ENCODE measurements at places on chromosomes 7 and 10.

DNA sequence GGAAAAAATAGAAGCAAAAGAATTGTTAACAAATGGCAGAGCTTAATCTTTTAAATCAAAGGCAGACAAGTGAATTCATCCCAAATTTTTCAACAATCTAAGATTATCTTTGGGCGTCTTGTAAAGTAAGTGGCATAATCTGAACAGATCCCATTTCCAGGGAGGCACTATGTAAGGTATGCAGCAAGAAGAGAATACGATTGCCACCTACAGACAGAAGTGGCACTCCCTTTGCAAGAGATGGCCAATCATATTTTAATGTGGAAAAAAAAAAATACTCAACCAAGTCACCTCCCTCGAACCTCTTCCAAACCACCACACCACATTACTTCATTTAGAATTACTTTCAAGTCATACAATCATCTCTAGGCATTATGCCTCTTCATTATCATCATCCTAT, 4.0 kb downstream of the GFRA1 start:
- no peak for DNase-seq

DNA sequence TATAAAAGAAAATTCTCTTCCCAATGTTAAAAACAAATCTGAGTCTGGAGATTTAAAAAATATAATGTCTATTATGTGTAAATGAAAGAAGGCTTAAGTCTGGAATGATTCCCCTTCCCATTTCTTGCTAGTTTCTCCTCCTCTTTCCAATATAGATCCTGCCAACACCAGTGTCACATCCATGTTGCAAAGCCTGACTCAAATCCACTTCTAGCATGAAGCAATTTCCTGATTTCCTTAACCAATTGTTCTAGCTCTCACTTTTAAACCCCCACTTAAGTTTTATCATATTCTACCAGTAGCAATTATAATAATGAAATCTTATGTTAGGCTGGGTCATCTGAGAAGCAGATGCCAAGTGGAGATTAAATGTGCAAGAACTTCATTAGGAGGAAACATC, 100.1 kb upstream of the SEC61G start:
- DNase-seq, result no peak

- no peak for DNase-seq
These were observed 5.8 kb downstream of the MACC1 start for GRCh38 chr7:20211376-20211775.

DNA sequence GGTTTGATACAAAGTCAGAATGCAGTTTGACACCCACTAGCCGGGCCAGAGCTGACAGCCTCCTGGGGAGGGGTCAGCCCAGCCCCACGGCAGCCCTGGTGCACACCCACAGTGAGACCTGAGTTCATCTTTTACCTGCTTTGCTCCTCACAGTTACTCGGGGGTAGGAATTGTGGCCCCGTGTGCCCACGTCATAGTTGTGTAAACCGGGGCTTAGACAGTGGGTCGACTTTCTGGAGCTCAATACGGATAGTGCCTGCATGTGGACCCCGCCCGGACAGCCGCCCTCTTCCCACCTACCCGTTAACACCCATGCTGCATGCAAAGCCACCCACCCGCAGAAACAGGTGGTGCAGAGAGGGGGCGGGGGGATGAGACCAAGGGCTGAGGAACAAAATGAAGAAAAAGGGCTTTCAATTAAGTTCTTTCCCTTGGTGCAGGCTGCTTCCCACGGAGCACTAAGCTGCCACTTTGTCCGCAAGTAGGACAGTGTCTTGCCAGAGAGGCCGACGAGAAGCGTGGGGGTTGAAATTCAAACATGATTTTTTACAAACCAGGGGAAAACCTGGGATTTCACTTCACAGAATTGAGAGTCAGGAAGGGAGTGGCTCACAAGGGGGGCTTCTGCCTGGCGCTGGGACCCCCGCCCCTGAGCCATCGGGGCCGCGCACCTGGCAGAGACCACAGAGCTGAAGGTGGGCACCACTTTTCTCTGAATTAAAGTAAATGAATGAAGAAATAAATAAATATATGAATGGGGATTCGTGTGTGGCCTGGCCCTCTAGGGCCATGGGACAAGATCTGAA, 24.6 kb upstream of the FOXL3 start:
- DNase-seq, result no peak

GRCh38 chr7:31096198-31096876, 44.2 kb downstream of the ADCYAP1R1 start:
- DNase-seq, result no peak

DNA sequence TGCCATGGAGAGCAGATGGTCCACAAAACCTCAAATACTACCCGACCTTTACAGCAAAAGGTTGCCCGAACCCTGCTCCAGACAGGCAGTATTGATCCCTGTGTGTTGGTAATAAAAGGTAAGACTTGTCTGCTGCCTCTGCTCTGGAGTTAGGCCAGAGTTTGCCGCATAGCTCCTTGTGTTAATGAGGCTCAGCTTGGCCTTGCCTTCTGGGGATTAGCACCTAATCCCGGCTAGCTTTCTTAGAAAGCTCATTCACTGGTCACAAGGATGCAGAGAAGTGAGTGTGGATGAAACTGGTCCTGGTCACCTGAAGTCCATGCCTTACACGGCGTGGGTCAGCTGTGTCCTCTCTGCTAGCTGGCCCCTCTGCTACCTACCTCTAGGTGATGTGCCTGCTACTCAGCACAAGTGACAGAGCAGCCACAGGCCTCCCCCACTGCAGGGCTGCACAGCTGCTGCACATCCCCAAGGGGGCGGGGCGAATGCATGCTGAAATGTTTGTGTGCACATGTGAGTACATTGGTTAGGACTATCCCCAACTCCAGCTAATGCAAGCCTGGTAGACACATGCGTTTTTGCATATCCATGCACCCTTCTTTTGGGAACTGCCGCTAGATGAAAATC, 31.7 kb upstream of the SYPL1 start:
- DNase-seq, result no peak

DNA sequence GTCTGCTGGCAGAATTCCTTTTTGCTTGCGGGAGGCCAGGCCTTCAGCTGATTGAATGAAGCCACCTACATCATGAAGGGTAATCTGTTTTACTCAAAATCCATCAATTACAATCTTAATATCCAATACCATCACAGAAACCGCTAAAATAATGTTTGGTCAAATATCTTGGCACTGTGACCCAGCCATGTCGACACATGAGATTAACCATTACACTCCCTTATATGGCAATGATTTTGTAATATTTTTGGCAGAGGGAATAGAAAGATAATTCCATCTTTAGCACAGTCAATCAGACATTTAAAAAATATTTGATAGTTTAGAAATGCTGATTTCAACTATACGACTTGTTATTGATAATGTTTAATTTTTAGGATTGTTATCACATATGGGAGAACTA, 36.5 kb upstream of the SLC39A12 start:
- DNase-seq, result no peak

DNA sequence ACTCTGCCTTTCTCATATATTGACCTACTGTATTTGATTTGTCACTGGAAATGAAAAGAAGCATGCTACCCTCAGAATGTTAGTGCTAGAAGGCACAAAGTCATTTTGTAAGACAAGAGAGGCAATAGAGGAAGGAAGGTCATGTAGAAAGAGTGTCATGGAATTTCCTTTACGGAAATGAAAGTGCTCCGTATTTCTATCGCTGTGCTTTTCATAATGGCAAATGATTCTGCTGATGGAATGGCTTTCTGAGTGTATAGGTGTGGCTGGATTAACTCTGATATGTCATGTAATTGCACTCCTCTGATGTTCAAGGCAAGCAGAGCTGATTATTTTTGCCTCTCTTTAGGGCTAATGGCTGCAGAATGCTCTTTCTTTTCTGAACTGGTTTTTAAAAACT, 15.5 kb upstream of the STEAP4 start:
- no peak for DNase-seq

DNA sequence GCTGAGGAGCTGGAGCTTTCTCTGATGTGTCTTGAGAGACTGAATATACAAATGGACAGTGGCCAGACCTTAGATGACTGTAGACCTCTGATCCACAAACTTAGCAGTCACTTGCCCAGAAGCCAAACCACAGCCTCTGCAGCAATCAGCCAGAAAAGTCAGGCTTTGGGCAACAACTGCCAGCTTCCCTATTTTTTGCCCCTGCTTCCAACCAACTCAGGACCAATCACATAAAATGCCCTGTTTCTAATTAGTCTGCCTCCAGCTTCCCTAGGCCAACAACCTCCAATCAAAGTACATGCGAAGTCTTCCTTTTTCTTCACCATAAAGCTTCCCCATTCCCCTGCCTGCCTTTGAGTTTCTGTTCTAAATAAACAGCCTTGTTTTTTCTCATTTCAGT, 37.8 kb upstream of the CACUL1 start:
- DNase-seq, result no peak

GRCh38 chr7:6208573-6209328, 63.7 kb downstream of the CYTH3 start:
- no peak for DNase-seq

GRCh38 chr10:23253780-23254179, 61.7 kb downstream of the PTF1A start:
- no peak for DNase-seq

Data from stimulated activated CD4-positive, alpha-beta T cell treated with anti-CD3 and anti-CD28 coated beads, Interleukin-4, amount 100 ng/mL, for 4 hours (primary cell).